ENCODE measurements at places on chromosomes 7 and 10. TPM values are rescaled to one million over a fixed set of nuclear protein-coding genes. Genes with fewer than 3 reads are reported as not detected.

DNA sequence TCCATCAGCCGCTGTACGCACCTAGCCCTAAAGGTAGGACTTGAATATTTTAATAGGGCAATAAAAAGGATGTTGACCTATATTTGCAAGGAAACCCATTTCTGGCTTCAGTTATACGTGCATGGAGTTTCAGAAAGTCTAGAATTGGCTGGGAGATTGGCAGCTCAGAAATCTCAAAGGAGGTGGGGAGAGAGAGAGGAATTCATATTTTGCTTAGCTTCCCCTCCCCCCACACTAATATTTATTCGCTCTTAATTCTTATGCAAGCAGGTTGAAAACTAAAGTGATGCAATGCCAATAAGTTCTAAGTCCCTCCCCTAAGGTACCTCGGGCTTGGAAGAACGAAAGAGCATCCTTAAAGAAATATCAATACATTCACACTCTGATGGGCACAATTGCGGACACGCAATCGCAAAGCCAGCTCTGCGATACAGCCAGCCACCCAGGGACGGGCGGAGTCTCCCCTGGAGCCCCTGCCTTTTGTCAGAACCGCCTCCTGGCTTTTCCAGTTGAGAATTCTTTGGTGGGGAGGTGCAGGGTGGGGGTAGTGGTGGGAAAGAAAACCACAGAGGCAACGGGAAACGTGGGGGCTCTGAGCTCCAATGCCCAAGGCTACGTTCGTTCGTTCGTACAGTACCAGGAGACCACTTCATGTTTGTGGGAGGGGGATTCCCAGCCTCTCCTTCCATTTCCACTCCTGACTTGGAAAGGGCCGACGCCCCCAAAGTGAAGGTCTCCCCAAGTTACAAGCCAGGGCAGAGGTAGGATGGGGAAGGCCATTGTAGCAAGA, 1.3 kb downstream of the SHH start:
- no peaks in the 10 kb centered on the region for H3K36me3 ChIP-seq
- peaks cover 37% of the 10 kb centered on the region for H3K4me1 ChIP-seq
- no peak overlapping the region for H3K27ac ChIP-seq
- DNase-seq = no peak
- peaks cover 91% of the 10 kb centered on the region for H3K27me3 ChIP-seq

- H3K27me3 ChIP-seq = no peaks in the 10 kb centered on the region
- no peak for DNase-seq
- peaks cover 27% of the 10 kb centered on the region for H3K4me1 ChIP-seq
- no peak overlapping the region for H3K4me3 ChIP-seq
- no peaks in the 10 kb centered on the region for H3K36me3 ChIP-seq
These were observed 139.4 kb downstream of the TACC2 start for GRCh38 chr10:122128357-122128756.

GRCh38 chr10:5343561-5343960, 21.2 kb upstream of the UCN3 start:
- no peaks in the 10 kb centered on the region for H3K36me3 ChIP-seq
- no peak for DNase-seq

GRCh38 chr7:158399762-158400161, 187.9 kb downstream of the PTPRN2 start:
- no peak for DNase-seq
- H3K36me3 ChIP-seq = no peaks in the 10 kb centered on the region
- no peak overlapping the region for H3K27ac ChIP-seq
- no peak overlapping the region for H3K4me3 ChIP-seq
- H3K4me1 ChIP-seq = peaks cover 15% of the 10 kb centered on the region
- H3K27me3 ChIP-seq = no peaks in the 10 kb centered on the region

DNA sequence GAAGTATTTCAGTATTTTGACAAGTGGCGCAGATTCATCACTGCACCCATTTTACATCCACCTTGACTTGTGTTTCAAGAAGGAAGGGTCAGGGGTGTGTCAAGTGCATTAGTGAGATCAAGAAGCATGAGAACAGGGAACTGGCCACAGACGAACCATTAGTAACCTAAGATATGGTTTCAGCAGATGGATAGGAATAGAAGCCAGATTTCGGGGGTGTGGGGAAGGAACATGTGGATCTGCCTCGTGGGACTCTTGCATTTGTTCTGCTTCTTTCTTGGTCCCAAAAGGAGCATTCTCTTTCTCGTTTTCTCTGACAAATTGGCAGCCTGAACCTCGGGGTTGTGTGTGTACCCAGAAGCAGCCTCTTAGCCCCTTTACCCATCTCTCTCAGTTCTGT, 9.6 kb downstream of the DENND2A start:
- H3K36me3 ChIP-seq = no peaks in the 10 kb centered on the region
- H3K4me3 ChIP-seq = peak overlapping the region; percentile 41
- no peak for DNase-seq

DNA sequence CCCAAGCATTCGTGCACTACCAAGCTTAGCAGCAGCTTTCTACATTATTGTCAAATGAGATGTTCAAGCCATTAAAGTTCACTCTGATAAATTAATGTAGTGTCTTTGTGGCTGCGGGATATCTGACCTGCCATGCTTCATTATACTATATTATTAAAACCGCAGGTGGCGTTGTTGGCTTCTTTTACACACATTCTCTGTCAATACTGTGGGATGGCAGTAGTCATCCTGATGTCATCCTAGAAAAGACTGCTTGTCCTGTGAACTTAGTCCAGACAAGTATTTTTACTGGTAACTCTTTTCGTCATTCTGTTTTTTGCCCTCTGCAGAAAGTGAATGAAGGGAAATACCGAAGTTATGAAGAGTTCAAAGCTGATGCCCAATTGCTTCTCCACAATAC, 103.9 kb downstream of the ZMYND11 start:
- no peaks in the 10 kb centered on the region for H3K4me1 ChIP-seq
- H3K4me3 ChIP-seq = no peak overlapping the region

- H3K4me1 ChIP-seq = peaks cover 5% of the 10 kb centered on the region
- H3K36me3 ChIP-seq = no peaks in the 10 kb centered on the region
- H3K4me3 ChIP-seq = no peak overlapping the region
- H3K27me3 ChIP-seq = no peaks in the 10 kb centered on the region
- DNase-seq = no peak
These were observed 6.0 kb upstream of the SGPL1 start for GRCh38 chr10:70809726-70810125.

- no peaks in the 10 kb centered on the region for H3K36me3 ChIP-seq
- peak within 1 kb of the TSS; percentile 95 for H3K27ac ChIP-seq
- H3K4me1 ChIP-seq = peaks cover 53% of the 10 kb centered on the region
- DNase-seq = peak; percentile 61
- peak within 1 kb of the TSS; percentile 96 for H3K4me3 ChIP-seq
These were observed at the start of gene SLC4A2 for GRCh38 chr7:151059367-151060112. TSS of gene SLC4A2 (plus strand) at chr7:151059589. CDS start at chr7:151061988, 2,399 bp downstream.

GRCh38 chr10:62326176-62326575, 48.0 kb upstream of the ZNF365 start:
- no peaks in the 10 kb centered on the region for H3K4me1 ChIP-seq
- DNase-seq = no peak

- H3K36me3 ChIP-seq = no peaks in the 10 kb centered on the region
- peaks cover 16% of the 10 kb centered on the region for H3K4me1 ChIP-seq
- H3K27ac ChIP-seq = no peak overlapping the region
- no peak for DNase-seq
- H3K27me3 ChIP-seq = no peaks in the 10 kb centered on the region
These were observed 40.4 kb upstream of the KIAA1217 start for GRCh38 chr10:24168258-24169170.

GRCh38 chr10:12391206-12391605, 41.9 kb downstream of the CAMK1D start:
- H3K27ac ChIP-seq = no peak overlapping the region

- H3K36me3 ChIP-seq = no peaks in the 10 kb centered on the region
- peaks cover 5% of the 10 kb centered on the region for H3K27me3 ChIP-seq
- H3K4me3 ChIP-seq = no peak overlapping the region
- no peak overlapping the region for H3K27ac ChIP-seq
These were observed 111.3 kb upstream of the CARD11 start for GRCh38 chr7:3154881-3155494.

- H3K27me3 ChIP-seq = no peaks in the 10 kb centered on the region
- DNase-seq = no peak
- H3K4me1 ChIP-seq = peaks cover 28% of the 10 kb centered on the region
- no peak overlapping the region for H3K27ac ChIP-seq
- no peaks in the 10 kb centered on the region for H3K36me3 ChIP-seq
These were observed 49.1 kb downstream of the DOCK4 start for GRCh38 chr7:112157072-112157471.

GRCh38 chr7:1086588-1087464, 1.1 kb upstream of the GPER1 start:
- H3K4me1 ChIP-seq = peaks cover 49% of the 10 kb centered on the region
- peak overlapping the region; percentile 27 for H3K27ac ChIP-seq
- H3K36me3 ChIP-seq = no peaks in the 10 kb centered on the region
- peak overlapping the region; percentile 13 for H3K4me3 ChIP-seq
- peaks cover 10% of the 10 kb centered on the region for H3K27me3 ChIP-seq

- H3K27me3 ChIP-seq = no peaks in the 10 kb centered on the region
- DNase-seq = no peak
- H3K36me3 ChIP-seq = peaks cover 13% of the 10 kb centered on the region
- H3K4me3 ChIP-seq = no peak overlapping the region
- H3K27ac ChIP-seq = no peak overlapping the region
These were observed 503.9 kb downstream of the PTPRN2 start for GRCh38 chr7:158083526-158084310.

DNA sequence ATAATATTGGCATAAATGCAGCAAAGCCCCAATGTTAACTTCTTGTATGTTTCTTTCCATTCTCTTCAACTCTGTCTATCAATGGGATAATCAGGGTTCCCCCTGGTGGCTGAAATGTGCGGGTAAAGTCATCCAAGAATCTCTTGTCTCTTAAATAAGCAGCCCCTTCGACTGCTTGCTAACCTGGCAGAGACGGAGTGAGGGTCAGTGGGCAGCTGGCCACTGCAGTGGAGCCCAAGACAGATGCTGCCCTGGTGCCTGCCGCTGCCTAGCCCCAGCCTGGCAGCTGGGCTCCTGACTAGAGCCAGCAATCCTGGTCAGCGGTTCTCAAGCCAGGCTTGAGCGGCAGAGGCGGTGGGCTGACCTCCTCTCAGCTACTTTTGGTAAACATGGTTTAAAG, 248.9 kb downstream of the COBL start:
- no peak overlapping the region for H3K4me3 ChIP-seq
- H3K27ac ChIP-seq = no peak overlapping the region
- peak; percentile 75 for DNase-seq
- H3K27me3 ChIP-seq = no peaks in the 10 kb centered on the region

GRCh38 chr7:25964483-25964991, 187.5 kb upstream of the NFE2L3 start:
- peaks cover 25% of the 10 kb centered on the region for H3K27me3 ChIP-seq
- no peak overlapping the region for H3K27ac ChIP-seq
- no peak overlapping the region for H3K4me3 ChIP-seq
- H3K36me3 ChIP-seq = no peaks in the 10 kb centered on the region
- no peak for DNase-seq

- no peak for DNase-seq
- peaks cover 22% of the 10 kb centered on the region for H3K4me1 ChIP-seq
- H3K4me3 ChIP-seq = no peak overlapping the region
- no peak overlapping the region for H3K27ac ChIP-seq
- no peaks in the 10 kb centered on the region for H3K27me3 ChIP-seq
These were observed 150.6 kb downstream of the DIP2C start for GRCh38 chr10:538895-539294.

DNA sequence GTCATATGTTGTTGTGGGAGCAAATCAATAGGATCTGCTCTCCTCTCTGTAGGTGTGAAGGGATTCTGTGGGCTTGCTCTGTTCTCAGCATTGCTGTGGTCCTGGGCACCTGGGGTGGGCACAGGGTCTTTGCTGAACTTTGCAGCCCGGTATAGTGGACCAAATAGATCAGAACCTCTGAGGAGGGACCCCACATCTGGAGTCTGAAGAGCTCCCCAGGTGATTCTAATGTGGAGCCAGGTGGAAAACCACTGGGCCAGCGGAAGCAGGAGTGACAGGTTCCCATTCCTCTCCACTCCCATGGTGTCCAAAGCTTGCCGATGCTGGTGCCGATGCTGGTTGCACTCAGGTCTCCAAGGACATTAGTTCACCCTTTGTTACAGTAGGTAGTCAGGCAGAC, 257.2 kb downstream of the GLRX3 start:
- H3K36me3 ChIP-seq = peaks cover 10% of the 10 kb centered on the region
- no peak for DNase-seq
- no peak overlapping the region for H3K27ac ChIP-seq

DNA sequence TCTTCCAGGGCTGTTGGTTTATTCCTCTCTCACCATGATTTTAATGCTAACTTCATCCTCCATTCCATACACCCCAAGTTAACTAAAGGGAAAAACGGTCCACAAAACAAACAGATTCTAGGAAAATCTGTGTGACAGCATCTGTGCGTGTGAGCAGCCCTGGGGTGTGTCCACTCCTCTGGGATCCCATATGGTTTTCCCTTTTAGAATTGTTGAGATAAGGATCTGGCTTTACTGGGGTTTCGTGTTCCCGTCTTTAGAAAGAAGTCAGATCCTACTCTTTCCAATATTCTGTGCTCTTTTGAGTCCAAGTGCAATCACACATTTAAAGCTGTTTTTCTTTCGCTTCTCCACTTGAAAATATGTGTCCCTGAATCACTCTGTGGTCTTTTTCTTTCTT, 257.1 kb downstream of the KLF6 start:
- H3K27ac ChIP-seq = no peak overlapping the region
- peaks cover 5% of the 10 kb centered on the region for H3K4me1 ChIP-seq
- H3K4me3 ChIP-seq = no peak overlapping the region
- H3K27me3 ChIP-seq = no peaks in the 10 kb centered on the region

DNA sequence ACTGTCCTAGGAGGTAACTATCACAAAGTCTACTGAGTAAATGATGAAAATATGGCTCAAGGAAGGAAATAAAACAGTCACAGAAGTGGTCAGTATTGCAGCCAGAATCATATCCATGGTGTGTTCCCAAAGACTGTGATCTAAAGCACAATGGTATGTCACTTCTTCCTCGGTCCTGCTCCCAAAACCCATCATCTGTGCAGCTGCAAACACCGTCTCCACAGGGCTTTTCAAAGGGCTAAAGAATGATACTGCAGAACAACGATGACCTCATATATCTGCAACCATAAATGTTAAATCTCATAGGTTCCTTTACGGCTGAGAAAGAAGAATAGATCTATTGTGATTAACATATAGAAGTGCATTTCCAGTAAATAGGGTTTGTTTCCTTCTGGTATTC, 465.0 kb downstream of the GRID1 start:
- no peak overlapping the region for H3K4me3 ChIP-seq
- DNase-seq = no peak
- peaks cover 4% of the 10 kb centered on the region for H3K4me1 ChIP-seq
- H3K27ac ChIP-seq = no peak overlapping the region

GRCh38 chr7:143499743-143500348, 22.2 kb downstream of the TAS2R41 start:
- no peaks in the 10 kb centered on the region for H3K36me3 ChIP-seq
- no peak for DNase-seq
- H3K27ac ChIP-seq = no peak overlapping the region
- no peaks in the 10 kb centered on the region for H3K27me3 ChIP-seq

Gene BICC1
- total RNA-seq = 2.5 TPM

Gene SPDYE11
- not detected for total RNA-seq

Gene CNNM1
- 1.6 TPM for total RNA-seq

Gene TWIST1
- total RNA-seq = 8.1 TPM

Gene JAZF1
- 3.6 TPM for total RNA-seq

Gene ZNF804B
- not detected for total RNA-seq

Gene PNLIPRP1
- not detected for total RNA-seq

Gene LIPN
- not detected for total RNA-seq

Gene TBATA
- not detected for total RNA-seq

Gene RTKN2
- 27.5 TPM for total RNA-seq

Data from neural crest cell (in vitro differentiated cells).